ENCODE measurements at places on chromosomes 11 and 22.

DNA sequence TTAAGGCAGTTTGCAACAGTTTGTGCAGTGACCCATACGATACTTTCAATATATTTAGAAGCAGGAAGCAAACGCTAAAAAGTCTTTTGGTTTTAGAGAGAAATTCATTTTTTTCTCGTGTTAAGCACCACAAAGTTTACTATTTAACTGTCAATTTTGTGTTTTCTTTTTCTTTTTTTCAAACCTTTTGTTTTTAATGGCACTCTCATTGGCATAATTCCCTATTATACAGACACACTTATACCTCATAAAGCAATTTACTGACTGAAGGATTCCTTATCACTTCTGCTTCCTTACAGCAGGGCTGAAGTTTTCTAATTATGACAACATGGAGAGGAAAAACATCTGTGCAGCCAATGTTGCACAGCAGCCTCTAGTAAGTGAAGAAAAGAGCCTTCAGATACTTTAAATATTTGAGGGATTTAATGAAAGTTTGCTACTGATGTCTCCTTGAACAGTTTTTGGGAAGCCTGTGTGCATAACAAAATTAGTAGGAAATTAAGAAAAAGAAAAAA is 2191.2 kb downstream of the LRRC4C start:
- DNase-seq: no peak

GRCh38 chr11:102791271-102792036 is 6.5 kb downstream of the MMP1 start:
- no peak for DNase-seq

DNA sequence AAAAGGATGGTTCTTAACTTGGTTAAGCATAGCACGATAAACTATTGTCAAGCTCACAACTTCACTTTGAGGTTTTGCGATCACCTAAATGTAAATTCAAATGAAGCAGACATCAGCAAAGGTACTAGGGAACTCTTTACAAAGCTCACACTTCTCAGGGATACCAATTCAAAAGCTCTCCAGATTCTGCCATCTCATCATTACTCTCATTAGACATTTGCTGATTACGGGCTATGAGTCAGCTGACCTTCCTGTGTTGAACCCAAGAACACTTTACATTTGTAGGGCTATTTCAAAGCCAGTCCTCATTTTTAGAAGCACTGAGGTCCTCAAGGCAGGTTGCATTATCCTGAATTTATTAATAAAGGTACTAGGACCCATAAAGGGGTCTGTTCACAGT is 28.4 kb upstream of the IZUMO1R start:
- DNase-seq: no peak

DNA sequence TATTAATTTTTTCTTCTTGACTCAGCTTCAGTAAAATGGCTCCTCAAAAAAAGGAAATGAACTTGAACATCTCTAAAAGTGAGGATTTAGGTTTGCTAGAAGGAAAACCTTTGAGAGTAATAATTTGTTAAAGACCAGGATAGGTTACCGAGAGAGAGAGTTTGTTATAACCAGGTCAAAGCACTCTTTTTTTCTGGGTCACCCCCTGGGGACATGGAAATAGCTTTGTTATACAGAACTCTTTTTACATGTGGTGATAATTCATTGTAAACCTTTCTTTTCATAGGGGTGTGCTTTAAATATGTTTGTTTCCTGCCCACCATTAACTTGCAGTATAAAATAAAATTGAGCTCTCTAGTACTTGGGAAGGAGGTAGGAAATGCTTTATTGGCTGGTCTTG is 47.7 kb downstream of the DNAJC24 start:
- no peak for DNase-seq

GRCh38 chr11:121696931-121697670 is 244.3 kb upstream of the SORL1-AS1 start:
- no peak for DNase-seq

DNA sequence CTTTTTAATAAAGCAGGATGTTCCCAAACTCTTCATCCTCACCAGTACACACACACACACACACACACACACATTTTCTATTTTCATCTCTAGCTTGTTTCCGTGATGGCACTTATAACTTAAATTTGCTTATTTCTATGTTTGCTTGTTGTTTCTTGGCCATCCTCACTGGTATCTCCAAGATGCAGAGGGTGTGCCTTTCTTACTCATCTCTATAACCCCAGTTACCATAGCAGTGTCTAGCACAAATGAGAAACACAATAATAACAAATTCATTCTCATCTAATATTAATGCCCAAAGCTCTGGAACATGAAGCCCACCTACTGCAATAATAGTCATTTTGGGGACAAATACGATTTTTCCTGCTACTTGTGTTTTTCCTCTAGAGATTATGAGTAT is 156.3 kb downstream of the GRM5 start:
- DNase-seq: no peak

GRCh38 chr11:69156673-69157155 is 979 bp downstream of the SMIM38 start:
- DNase-seq: no peak

DNA sequence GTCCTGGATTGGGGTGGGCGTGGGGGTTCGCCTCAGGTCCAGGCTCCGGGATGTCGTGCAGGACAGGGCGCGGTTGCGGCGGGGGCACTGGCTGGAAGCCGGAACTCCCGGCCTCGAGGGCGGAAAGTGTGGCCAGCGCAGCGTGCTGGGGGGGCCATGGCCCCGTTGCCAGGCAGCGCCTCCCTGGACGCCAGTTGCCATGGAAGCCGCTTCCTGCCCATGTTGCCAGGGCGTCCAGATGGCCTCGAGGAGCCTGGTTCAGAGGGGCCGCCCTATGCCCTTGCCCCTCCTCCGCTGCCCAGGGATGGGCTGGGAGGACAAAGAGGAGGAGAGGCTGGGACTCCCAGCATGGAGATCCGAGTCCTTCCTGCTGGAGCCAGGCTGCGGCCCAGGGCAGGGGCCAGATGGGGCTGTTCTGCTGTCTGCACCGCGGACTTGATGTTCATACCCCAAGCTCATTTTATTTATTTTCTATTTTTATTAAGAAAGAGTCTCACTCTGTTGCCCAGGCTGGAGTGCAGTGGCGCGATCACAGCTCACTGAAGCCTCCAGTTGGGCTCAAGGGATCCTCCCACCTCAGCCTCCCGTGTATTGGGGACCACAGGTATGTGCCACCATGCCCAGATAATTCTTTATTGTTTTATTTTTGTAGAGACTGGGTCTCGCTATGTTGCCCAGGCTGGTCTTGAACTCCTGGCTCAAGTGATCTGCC is 4.6 kb upstream of the CCDC188 start:
- no peak for DNase-seq

GRCh38 chr11:122309262-122309925 is 193.4 kb upstream of the BLID start:
- no peak for DNase-seq

DNA sequence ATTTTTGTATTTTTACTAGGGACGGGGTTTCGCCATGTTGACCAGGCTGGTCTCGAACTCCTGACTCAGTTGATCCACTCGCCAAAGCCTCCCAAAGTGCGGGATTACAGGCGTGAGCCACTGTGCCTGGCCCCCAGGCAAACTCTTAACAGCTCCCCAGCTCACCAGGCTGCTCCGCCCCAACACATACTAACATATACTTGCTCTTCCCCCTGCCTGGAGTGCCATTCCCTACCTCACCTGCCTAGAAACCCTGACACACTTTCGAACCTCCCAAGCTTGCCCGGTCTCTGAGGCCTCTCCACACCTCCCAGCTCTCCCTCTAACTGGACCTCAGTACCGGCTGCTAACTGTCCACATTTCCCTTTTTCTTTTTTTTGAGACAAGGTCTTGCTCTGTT is 8.5 kb downstream of the MAP4K2 start:
- no peak for DNase-seq

- DNase-seq: no peak
These were observed 20.7 kb downstream of the RPUSD4 start for GRCh38 chr11:126190792-126191191.

DNA sequence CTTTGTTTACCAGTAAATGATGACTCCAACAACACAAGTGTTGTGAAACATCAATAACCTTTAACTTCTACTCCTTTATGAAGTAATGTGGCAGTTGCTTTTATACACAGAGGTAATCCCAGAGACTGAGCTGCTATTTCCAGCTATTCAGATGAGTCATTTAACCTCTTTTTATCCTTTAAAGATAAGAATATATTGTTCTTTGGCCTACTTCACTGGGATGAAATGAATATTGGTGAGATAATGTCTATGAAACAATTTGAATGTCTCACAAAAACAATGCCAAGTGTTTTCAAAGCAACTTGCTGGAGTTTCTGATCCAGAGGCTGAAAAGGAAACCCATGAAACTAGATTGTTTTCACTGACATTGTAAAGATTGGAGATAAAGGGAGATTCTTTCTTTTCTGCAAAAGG is 564.4 kb upstream of the LUZP2 start:
- no peak for DNase-seq

DNA sequence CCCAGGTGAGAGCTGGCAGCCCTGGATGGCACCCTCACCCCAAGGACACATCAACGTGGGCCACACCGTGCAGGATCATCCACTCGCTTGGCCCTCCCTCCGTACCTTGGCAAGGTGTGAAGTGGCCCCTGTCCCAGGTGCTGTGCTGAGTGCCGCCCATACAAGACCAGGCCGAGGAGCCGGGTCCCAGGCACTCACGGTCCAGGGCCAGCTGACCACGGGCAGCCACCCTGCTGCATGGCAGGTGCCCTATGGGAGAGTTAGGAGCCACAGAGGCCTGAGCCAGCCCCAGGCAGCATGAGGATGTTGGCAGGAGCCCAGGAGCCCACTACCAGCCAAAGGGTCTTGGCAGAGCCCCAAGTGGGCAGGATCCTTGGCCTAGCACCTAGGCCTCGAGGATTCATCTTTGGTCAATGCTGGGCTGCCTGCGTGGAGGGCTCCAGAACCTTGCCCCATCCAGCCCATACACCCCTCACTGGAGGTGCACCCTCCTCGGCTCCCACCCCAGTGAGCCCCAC is 19.6 kb downstream of the RTN4R start:
- no peak for DNase-seq

DNA sequence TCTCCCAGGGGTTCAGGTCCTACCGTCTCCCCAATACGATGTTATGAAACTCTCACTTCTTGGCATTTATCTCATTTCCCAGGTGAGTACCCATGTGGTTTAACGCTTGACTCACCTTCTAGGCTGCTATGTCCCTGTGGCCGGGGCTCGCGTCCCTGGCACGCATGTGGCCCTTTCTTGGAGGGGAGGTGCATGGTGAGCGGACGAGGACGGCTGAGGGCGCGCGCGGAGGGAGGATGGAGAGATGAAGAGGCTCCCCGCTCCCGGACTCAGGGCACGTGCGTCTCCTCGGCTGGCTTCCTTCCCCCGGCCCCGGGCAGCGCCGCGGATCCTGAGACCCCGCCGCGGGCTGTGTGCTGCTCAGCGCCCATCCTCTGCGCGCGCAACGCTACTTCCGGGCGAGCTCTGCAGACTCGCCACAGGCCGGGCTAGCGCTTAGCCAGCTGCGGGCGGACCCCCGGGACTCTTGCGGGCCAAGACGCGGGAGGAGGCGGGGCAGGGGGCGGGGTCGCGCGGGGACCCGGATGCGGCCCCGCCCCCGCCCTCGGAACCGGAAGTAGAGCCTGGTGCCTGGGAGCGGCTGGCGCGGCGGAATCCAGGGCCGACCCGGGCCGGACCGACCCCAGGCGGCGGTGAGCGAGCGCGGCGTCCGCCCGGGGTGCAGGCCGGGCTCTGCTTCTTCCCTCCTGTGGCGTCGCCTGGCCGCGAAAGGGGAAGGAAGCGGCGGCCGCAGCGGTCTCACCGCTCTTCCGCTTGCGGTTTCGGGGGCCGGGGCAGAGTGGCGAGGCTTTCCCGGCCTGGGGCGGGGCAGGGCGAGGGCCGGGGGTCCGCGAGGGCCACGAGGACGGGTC is at the start of gene CTTN:
Gene CTTN (plus strand): TSS at position 547 of the 851 bp plus-strand sequence. CDS start 8,769 bp downstream, outside the sequence.
- peak; percentile 55 for DNase-seq

DNA sequence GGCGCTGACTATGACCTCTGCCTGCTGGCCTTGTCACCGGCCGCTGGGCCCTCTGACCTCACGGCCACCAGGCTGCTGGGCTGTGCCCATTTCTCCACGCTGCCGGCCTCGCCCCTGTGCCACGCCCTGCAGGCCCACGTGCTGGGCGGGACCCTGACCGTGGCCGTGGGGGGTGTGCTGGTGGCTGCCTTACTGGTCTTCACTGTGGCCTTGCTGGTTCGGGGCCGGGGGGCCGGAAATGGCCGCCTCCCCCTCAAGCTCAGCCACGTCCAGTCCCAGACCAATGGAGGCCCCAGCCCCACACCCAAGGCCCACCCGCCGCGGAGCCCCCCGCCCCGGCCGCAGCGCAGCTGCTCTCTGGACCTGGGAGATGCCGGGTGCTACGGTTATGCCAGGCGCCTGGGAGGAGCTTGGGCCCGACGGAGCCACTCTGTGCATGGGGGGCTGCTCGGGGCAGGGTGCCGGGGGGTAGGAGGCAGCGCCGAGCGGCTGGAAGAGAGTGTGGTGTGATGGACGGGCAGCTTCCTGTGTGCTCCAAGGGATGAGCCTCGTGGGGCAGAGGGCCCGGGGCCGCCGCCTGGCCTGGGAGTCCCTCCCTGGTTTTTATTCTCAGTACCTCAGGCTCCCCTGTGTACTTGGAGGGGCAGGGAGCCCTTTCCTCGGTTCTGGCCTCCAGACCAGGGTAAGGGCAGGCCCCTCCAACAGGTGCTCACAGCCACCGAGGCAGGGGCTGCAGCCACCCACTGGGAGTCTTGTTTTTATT is 3.0 kb downstream of the LRFN4 start:
- no peak for DNase-seq

DNA sequence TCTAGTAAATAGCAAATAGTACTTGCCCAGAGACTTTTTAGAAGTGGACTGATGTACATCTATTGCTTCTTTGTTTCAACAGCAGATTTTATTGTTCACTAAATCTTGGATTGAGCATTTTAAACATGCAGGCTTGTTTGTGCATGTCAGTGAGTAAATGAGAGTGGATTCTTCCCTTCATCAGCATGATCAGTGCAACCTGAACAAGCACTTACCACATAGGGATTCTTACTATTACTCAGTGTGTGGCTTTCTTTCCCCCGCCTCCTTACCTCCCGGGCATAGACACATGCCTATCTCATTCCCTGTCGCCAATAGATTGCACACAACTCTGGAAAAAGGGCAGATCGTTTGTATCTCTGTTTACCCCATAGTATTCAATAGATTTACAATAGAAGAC is 197.5 kb downstream of the C11orf87 start:
- DNase-seq: no peak

DNA sequence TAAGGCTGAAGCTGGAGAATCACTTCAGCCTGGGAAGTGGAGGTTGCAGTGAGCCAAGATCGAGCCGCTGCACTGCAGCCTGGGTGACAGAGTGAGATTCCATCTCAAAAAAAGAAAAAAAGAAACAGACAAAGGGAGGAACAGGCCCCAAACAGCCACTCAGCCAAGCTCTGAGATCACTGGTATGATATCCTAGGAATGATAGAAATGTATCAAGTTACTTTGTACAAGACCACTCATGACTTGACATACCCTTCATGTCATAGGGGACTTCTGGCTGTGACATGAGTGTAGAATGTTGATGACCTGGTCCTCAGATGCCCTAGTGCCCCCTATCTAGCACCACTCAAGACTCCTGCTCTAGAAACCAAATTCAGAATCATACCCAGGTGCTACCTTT is 216.5 kb downstream of the NAV2 start:
- DNase-seq: no peak

Data from activated CD4-positive, alpha-beta T cell treated with anti-CD3 and anti-CD28 coated beads, Interleukin-2, amount 50 U/mL, for 24 hours (primary cell).